Epithelial cell of esophagus (primary cell): ENCODE measurements at places on chromosomes 7 and 10.
A peak's percentile ranks its signal among the peaks of the same experiment; 100 is the strongest.

DNA sequence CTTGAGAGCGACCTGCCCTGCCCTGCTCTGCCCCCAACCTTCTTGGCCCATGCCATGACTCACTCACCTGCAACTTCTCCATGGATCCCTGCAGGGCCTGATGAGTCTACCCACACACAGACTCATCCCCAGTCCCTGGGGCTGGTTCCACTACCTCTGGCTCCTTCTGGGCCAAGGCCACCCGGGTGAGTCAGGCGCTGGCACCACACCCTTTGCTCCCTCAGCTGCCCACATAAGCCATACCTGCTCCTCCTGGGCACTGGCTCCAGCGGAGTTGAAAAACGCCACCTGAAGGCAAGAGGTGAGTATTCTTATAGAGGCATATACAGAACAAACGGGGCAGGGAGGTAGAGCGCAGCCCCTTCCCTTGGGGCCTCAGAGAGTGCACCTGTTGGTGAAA lies 16.2 kb upstream of the MTPAP start:
- peak; percentile 83 for DNase-seq

DNA sequence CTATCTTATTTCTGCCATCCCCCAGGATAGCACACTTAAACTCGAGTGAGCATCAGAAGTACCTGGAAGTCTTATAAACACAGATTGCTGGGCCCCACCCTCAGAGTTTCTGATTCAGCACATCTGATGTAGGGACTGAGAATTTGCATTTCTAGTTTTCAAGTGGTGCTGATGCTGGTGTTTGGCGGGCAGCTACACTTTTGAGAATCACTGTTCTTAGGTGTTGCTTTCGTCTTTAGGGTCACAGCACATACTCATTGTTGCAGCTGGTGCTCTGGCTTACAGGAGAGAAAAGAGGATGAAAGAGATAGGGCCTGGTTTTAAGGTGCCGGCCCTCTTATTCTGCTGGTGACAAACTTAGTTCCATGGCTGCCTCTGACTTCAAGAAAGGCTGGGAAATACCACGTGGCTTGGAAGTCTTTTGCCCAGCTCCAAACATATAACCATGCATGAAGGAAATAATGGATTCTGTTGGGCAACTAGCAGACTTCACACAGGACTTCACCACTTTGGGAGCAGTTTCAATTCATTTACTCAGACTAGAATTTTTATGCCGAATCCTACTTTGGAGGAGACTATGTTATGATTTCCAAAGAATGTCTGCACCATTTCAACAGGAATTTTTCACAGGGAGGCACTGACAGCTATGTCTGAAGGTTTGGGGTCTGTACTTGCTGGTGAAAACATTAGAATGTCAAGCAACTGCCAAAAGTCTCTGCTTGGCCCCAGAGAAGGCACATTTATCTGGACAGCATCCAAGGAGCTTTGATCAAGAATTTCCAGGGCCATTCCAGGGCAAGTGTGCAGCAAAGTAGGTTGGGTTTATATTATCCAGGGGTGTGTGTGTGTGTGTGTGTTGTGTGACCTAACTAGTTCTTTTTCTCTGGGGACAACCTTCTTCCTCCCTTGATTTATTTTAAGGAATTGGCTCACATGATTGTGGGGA lies 6.9 kb upstream of the MINDY4 start:
- DNase-seq = no peak

DNA sequence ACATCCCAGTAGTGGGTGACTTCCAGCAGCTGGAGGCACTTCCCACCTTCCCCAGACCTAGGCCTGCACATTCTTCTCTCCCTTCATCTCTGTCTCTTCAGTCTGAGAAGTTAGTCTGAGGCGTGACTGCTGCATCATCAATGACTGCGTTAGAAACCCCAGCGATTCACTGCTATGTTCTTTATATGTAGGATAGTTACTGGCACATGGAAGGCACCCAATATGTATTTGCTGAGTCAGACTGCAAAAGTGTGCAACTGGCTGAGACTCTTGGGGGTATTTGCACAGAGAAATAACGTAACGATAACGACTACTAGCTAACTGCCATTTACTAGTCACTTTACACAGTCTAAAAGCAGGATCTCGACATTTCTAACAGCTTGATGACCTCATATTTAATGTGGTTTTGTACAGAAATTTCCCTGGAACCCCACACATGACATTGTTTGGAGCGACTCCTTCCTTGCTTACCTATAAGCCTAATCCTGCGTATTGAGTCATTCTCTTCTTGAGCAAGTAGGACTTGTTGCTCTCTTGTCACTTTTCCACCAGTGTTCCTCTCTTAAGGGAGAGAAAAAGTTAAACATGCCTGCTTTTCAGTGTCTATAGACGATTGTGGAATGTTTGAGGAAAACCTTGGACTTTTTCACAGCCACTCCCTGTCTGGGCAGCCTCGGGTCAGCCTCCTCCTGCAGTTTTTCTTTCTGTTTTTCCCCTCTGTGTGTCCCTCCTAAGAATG lies 45.5 kb downstream of the THNSL1 start:
- DNase-seq = peak; percentile 78

GRCh38 chr7:73738220-73738611 lies 386 bp downstream of the ABHD11 start:
- peak; percentile 39 for DNase-seq

DNA sequence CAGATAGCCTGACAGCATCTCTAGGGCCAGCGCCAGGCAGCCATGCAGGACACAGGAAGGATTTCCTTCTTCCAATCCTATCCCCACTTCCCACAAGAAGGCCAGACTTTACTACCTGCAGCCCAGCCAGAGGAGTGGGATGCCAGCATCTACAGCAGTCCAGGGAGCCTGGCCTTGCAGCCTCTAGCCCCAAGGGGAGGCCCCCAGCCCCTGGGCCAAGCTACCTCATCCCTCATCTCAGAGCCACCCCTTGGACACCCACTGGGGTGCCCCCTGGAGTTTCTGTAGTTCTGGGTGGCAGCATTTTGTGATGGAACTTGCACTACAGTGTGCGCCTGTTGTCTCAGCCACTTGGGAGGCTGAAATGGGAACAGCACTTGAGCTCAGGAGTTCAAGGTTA lies 170.8 kb upstream of the PODXL start:
- DNase-seq = no peak

GRCh38 chr7:71604818-71605414 lies 473.0 kb downstream of the GALNT17 start:
- DNase-seq = no peak

DNA sequence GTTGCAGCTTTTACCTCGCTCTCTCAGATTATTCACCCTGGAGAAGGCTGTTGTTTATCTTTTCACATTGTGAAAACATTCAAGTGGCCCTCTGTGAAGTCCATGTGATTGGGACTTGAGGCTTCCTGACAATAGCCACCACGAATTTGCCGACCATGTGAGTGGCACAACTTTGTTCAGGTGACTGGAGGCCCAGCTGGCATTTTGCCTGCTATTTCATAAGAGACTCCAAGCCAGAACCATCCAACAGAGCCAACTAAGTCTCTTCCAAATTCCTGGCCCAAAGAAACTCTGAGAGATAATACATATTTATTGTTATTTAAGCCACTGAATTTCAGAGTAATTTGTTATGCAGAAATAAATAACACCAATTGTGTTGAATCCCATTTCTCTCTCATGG lies 38.2 kb upstream of the CCSER2 start:
- DNase-seq = no peak

DNA sequence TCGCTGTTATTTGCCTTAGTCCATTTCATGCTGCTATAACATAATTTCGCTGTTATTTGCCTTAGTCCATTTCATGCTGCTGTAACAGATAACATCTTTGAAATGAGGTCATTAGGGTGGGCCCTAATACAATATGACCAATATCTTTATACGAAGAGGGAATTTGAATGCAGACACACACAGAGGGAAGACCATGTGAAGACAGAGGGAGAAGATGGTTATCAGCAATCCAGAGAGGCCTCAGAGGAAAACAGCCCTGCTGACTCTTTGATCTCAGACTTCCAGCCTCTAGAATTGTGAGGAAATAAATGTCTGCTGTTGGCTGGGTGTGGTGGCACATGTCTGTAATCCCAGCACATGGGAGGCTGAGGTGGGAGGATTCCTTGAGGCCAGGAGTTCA lies 404.9 kb downstream of the TYW1 start:
- DNase-seq = no peak

DNA sequence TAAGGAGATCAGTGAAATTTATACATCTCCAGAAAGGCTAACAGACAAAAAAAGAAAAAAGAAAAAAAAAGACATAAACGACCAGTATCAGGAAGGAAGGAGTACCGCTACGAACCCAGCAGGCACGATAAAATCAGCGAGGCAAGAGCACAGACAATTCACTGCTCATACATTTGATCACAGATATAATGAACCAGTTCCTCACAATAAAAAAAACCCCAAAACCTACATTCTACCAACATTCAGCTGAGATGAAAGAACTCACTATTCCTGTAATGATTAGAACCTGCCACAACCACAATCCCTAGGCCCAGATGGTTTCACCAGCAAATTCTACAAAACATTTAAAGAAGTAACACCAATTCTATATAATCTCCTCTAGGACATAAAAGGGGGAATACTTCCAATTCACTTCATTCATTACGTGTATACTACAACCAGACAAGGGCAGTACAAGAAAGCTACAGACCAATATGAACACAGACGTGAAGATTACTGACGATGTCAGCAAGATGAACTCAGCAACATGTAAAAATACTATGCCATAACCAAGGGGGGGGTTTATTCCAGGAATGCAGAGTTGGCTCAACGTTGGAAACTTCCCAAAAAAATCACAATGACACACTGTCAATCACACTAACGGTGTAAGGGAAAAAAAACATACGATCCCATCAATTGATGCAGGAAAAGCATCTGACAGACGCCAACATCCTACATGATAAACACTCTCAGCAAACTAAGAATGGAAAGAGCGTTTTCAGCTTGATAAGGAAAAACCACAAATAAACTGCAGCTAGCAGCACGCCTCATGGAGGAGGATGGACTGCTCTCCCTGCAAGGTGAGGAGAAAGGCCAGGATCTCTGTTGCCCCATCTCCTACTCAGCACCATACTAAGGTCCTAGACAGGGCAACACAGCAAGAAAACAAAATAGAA lies 256.2 kb downstream of the ELFN1 start:
- no peak for DNase-seq

GRCh38 chr10:26628395-26628794 lies 69.1 kb upstream of the PDSS1 start:
- no peak for DNase-seq

DNA sequence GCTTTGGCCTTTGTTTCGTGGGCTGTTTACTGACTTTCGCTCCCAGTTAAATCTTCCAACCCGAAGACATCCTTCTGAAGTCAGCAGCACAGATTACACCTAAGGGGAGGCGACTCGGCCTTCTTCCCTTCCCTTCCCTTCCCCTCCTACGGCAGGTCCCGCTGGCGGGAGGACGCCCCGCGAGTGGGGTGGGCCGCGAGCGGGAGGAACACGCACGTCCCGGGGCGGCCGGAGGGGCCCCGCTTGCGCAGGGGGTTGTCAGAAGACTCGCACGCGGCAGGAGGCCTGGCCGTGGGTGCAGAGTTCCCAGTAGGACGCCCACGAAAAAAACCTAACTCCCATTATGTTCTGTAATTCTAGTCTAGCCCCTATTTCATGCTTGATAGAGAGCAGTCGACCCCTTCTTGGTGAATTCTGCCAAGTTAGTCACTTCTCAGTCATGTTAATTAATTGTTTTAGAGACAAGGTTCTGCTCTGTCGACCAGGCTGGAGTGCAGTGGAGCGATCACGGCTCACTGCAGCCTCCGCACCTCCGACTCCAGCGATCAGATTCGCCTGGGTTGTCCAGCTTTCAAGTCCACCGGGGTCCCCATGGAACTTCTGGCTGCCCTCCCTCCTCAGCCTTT lies 19.2 kb upstream of the ZNF32 start:
- DNase-seq = no peak

GRCh38 chr10:110260746-110261477 lies 43.8 kb downstream of the SMNDC1 start:
- no peak for DNase-seq

DNA sequence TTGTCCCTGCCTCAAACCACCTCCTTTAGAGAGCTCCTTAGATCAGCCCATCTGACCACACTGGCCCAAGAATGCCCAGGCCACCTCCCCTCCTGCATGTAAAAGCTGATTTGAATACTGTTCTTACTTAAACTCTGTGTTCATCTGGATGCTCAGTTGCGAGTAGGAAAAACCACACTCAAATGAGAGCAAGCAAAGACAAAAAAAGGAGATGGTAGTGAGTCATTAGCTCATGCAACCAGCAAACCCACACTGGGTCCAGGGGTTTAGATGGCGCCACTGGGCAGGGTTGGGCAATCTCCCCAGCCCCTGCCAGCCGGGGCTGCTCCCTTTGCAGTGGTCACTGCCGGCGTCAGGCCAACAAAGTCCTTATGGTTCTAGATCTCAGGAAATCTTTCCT lies 32.7 kb downstream of the TSPAN15 start:
- DNase-seq = peak; percentile 38

GRCh38 chr10:34323192-34323591 lies 491.9 kb downstream of the PARD3 start:
- no peak for DNase-seq

DNA sequence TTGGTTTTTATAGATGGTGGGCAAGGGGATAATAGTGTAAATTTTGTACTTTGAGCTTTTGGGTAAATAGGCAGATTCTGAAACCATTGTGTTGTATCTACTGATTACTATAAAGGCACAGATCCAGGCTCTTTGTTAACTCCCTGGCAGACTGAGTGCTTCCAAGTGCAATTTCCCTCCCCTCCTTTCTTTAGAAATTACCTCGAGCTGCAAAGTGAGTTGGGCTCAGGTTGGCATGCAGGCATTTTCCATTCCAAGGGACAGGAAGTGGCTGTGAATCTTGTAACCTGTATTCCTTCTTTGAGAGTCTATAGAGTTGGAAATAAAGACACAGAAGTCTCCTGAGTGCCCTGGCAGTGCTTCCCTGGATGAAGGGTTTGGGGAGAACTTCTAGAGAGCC lies 494.2 kb upstream of the GALNT17 start:
- DNase-seq = no peak

GRCh38 chr7:147811923-147812322 lies 778.6 kb upstream of the C7orf33 start:
- no peak for DNase-seq

GRCh38 chr10:124345521-124345920 lies 73.2 kb downstream of the OAT start:
- no peak for DNase-seq

GRCh38 chr10:29064680-29065079 lies 224.2 kb upstream of the LYZL1 start:
- DNase-seq = no peak

DNA sequence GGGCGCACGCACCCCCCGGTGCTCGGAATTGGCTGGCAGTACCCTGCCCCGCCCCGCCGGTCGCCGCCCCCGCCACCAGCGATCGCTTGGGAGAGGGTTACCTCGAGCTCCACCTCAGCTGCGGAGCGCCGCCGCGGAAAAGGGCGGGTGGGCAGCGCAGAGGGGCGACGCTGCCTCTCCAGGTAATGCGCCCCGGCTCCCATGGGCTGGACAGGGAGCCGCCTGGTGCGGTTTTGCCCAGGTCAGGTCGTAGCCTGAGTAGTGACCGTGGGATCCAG lies 1.3 kb downstream of the PFKFB3 start:
- peak; percentile 70 for DNase-seq
